HS-27A (cell line): ENCODE measurements at places on chromosomes 13 and 19.

DNA sequence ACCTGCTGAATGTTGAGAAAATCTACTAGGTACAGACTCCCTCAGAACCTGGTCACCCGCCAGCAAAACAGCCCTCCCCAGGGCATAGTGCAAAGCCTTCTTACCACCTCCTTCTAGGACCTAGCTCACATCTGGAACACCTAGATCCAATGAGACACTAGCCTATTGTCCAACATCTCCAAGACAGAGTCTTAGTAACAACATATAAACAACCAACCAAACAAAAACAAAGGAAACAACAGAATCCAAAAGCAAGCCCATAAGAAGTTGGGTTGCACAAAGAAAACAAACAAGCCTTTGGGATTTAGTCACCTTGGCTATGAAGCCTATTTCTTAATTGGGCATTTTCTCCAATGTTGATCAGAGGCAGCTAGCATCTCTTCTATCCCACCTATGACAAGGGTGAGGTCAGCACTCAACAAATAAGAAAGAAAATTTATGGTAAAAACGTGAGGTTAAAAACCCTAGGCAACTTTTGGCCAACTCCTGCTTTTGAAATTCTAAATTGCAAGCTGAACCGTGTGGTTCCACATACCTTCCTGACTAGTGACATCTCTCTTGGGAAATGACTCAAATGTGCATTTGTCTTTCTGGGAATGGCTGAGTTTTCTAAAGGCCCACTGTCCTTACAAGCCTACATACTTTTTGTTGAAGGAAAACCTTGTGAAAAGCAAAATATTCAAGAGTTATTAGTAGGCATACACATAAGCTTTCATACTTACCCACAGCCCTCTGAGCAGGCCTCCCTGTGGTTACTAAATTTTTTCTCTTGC is 66.7 kb downstream of the FAM216B start:
- no peak for DNase-seq

DNA sequence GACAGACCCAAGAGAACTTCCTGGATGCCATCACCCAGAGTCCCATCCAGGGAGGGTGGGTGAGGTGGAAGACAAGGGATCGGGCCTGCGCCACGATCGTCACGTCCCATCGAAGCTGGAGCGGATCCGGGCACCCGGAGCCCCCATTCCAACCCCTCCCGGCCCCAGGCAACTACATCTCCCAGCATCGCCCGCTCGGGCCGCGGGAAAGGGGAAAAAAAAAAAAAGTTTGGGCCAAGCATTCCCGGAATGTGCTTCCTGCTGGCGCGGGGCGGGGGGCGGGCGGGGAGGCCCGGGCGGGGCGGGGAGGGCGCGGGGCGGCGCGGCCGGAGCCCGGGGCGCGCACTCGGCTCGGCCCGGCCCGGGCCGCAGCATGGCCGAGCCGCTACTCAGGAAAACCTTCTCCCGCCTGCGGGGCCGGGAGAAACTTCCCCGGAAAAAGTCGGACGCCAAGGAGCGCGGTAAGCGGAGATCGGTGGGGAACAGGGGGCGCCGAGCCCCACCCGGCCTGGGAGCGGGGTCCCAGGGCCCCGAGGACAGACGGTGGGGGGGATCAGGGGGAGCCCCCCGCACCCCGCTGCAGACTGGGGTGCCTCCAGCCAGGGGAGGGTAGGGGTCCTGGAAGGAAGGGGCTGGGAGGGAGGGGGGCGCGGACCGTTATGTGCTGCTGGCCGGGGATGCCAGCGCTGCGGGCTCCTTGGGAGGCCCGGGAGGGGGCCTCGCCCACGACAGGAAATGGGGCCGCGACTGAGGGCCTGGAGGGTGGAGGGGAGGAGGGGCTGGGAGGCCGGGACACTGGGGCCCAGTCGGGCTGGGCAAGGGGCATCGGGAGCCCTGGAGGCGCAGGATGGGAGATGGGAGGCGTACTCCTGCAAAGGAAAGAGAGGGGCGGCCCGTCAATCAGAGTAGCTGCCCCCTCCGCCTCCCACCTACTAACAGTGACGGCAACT is at the start of gene SYDE1:
Gene SYDE1, plus strand, starts transcription at position 341 of the 950 bp plus-strand sequence. Its CDS starts 33 bp downstream, at position 374.
- no peak for DNase-seq

GRCh38 chr19:30449078-30449590 is 77.0 kb downstream of the ZNF536 start:
- no peak for DNase-seq

DNA sequence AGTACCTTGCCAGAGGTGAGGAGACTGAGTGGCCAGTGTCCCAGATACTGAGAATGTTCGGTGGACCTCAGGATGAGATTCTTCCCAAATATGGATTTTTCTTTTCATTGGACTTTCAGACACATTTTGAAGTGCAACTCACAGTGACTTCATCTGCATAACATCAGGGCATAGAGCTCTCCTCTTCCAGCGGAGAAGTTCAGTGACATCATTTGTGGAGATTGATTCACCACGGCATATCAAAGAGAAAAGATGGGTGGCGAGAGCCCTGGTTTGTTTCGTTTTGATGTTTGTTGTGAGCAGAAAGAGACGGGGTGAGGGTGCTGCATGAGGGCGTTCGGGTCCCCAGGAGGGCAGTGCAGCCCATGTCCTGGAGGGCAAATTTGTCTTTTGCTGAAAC is 120.1 kb upstream of the GPR12 start:
- no peak for DNase-seq

DNA sequence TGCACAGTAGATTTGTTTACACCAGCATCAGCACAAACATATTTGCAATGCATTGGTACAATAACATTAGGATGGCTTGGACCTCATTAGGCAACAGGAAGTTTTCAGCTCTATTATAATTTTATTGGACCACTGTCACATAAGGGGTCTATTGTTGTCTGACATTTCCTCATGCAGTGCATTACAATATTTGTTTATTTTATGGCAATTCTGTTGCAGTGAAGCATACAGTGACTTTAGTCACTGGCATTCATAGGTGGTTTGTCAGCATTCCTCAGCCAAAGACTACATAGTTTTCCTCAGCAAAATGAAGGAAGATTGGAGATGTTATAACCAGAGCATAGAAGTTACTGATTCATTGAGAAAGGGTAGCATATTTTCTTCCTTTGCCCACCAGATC is 1732.9 kb downstream of the PCDH9 start:
- DNase-seq: peak; percentile 39

GRCh38 chr13:100828226-100828625 is 153.6 kb upstream of the TMTC4 start:
- no peak for DNase-seq

- DNase-seq: no peak
These were observed 8.3 kb downstream of the ZNF837 start for GRCh38 chr19:58372311-58373133.
